ENCODE measurements at places on chromosomes 6 and 20. TPM values are rescaled to one million over a fixed set of nuclear protein-coding genes. Genes with fewer than 3 reads are reported as not detected.

GRCh38 chr6:162125659-162126058, 601.9 kb downstream of the PRKN start:
- DNase-seq, result no peak

DNA sequence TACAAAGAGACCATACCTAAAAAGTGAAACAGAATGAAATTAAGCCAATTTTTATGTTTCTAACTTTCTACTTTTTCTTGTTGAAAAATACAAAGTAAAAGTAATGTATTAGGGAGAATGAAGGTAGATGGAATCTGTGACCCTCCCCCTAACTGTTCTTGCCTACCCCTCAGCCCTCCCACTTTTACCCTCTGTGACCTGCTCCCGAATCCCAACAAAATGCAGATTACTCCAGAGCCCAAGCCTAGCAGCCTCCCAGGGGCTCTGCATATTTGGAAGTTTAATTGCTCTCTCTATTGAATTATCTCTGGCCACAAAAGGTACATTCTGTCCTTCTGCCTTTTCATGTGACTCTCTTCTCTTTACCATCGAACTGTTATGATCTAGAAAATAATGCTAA, 201.5 kb downstream of the PKHD1 start:
- no peak for DNase-seq

- no peak for DNase-seq
Measured at GRCh38 chr6:136184738-136185137, 65.4 kb downstream of the MTFR2 start.

The TMEM244 gene
- polyA plus RNA-seq, result not detected

- DNase-seq, result no peak
Measured at GRCh38 chr20:20549704-20550103, 162.7 kb downstream of the RALGAPA2 start.

GRCh38 chr20:5369629-5370028, 52.9 kb upstream of the PROKR2 start:
- DNase-seq, result no peak

DNA sequence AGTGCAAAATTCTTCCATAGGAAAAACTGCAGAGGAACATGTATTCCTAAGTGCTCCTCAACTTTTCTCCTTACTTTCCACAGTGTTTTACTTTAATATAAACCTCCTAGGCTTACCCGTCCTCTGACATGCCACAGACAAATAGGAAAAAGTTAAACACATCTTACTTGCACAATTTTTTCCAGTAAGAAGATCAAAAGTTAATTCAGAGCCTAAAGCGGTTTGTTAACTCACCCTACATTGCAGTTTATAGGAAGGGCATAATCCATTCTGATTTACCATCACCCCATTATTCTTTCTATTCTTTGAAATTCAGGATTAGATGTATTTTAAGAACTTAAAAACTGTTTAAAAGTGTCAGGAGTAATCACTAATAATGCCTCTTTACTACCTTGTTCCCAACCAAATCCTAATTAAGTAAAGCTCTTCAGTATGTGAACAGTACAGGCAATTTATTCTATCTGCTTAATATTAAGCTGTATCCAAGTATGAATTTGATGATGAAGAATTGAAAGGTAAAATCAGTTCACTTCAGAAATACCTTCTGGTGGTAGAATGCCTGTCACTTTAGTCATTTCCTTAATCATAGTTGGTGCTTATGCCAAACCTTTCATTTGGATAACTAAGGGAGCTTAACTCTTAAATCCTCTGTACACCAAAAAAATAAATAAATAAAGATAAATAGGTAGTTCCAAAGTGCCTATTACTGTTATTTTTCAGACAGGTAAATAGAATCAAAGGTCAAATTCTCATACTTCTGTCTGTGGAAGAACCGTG, 292.0 kb downstream of the ALDH8A1 start:
- DNase-seq, result no peak

The CNR1 gene
- 1.2 TPM for polyA plus RNA-seq

The GGT7 gene
- polyA plus RNA-seq, result 35.5 TPM

The HSPA12B gene
- 15.7 TPM for polyA plus RNA-seq

- DNase-seq, result no peak
Measured at GRCh38 chr20:37777988-37778659, 84.3 kb downstream of the CTNNBL1 start.

- no peak for DNase-seq
Measured at GRCh38 chr20:59583428-59584277, 20.7 kb upstream of the PHACTR3 start.

DNA sequence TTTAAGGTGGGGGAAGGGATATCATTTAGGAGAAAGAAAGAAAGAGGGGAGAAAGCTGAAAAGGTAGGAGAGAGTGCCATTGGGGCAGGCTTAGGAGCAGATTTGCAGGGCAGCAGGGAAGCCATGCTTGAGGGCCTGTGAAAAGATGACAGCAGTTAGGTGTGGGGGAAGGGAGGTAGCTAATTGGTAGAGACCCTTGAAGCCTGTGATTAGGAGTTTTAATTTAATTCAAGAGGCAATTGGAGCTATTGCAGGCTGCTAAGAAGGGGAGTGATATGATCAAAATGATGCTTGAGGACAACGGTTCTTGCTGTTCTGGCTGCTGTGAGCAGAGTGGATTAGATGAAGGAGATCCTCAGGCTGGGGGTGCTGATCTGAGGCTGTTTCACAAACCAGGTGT, 24.5 kb upstream of the SEC63 start:
- DNase-seq, result no peak

- DNase-seq, result peak; percentile 70
Measured at GRCh38 chr6:15481390-15482291, 181.2 kb downstream of the DTNBP1 start.

The HEY2 gene
- 6.4 TPM for polyA plus RNA-seq

- DNase-seq, result no peak
Measured at GRCh38 chr6:37625591-37626374, 71.9 kb downstream of the MDGA1 start.

DNA sequence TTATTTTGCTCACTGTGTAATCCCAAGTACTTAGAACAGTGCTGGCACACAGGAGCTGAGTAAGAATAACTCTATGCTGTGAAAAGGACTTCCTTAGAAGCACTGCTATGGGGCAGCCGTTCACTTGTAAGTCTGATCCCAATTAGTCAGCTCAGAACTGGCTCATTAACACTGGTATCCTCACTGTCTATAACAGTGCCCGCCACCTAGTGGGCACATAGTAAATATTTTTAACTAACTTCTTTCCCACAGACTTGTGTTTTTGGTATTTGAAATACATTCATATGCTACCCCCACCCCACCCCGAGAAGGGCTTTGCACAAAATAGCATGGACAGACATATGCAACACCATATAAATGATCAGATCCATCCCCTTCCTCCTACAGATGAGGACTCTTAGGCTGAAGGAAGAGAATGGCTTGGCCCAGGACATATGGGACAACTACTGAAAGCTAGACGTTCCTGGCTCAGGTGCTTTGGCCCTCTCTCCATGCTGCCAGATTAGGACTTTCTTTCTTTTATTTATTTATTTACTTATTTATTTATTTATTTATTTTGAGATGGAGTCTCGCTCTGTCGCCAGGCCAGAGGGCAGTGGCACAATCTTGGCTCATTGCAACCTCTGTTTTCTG, 47.1 kb downstream of the DST start:
- DNase-seq, result peak; percentile 40

DNA sequence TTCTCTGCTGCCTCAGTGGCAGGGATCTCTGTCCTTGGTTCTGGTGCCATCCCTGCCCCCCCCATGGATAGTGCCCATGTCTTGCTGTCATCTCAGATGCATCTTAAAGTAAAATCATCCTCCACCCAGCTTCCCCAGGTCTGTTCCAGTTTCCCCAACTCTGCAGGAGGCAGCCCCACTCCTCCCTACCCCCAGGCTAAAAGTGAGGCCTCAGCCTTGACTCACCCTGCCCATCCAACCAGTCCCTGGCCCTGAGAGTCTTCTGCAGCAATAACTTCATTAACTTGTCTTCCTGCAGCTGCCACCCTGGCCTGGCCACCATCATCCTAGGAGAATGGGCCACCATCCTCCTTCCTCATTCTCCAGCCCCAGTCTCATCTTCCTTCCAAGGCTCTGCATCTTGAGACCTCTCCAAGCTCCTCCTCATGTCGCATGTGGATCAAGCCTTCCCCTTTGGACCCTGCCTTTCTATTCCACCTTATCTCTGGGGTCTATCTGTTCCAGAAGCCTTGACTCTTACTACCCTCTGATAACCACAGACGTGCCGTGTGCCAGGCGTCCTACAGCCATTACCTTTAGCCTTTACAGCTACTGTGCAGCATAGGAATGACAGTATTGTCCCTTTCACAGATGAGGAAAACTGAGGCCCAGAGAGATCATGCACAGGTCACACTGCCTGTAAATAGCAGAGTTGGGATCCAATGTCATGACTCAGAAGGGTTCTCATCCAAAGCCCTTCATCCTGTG, 2.0 kb upstream of the PNPLA1 start:
- no peak for DNase-seq

DNA sequence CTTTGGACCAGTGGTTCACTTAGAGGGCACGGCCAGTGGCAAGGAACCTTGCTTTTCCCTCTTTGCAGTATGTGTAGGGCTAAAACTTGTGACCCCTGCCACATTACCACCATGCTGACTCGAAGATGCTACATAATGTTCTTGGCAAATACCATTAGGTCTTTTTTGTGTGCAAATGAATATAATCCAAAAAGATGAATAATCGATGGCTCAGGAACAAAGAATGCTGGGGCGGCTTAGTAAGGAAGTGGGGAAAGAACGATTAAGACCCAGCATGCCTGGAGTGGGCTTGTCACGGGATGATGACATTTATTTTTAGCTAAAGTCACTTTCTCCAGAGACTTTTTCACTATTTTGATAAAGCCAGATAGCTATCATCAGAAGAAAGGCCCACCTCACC, 23.1 kb downstream of the CMTR1 start:
- no peak for DNase-seq

The SCUBE3 gene
- polyA plus RNA-seq, result 62.8 TPM

The CHRNA4 gene
- 8.6 TPM for polyA plus RNA-seq

GRCh38 chr20:36614781-36615557, 9.4 kb downstream of the RAB5IF start:
- DNase-seq, result no peak
